ENCODE measurements at places on chromosomes 16 and 17.

DNA sequence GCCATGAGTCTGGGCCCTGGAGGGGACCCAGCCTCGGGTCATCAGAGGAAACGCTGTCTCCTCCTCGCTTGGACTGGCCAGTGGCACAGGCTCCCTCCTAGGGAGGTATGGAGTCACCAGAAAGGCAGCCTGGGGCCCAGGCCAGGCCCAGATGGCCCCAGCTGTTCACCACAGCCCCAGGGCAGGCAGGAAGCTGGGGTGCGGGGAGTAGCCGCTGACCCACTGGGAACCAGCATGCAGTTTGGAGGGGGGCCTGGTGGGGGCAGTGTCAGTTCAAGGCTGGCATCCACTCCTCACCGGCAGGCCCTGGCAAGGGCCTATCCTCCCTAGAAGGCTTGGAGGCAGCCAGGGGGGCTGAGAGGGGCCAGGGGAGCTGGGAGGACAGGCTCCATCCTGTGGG is 48.8 kb downstream of the SDK2 start:
- no peak for DNase-seq

DNA sequence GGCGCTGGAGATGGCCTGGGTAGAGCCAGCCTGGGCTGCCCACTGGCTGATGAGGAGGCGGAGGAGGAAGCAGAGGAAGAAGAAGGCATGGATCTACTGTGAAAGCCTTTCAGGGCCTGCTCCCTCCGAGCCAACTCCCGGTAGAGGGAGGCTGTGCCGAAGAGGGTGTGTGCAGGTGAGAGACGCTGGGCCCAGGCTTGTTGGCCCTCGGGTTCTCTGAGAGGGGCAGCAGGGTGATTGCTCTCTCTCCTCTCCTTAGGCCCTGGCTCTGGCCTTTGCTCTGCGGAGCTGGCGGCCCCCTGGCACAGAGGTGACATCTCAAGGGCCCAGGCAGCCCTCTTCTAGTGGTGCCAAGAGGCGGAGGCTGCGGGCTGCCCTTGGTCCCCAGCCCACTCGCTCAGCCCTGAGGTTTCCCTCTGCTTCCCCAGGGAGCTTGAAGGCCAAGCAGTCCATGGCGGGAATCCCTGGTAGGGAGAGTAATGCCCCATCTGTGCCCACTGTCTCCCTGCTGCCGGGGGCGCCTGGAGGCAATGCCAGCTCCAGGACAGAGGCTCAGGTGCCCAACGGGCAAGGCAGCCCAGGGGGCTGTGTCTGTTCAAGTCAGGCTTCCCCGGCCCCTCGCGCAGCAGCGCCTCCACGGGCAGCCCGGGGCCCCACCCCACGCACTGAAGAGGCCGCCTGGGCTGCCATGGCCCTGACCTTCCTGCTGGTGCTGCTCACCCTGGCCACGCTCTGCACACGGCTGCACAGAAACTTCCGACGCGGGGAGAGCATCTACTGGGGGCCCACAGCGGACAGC is 3.6 kb downstream of the TP53I13 start:
- DNase-seq: no peak

DNA sequence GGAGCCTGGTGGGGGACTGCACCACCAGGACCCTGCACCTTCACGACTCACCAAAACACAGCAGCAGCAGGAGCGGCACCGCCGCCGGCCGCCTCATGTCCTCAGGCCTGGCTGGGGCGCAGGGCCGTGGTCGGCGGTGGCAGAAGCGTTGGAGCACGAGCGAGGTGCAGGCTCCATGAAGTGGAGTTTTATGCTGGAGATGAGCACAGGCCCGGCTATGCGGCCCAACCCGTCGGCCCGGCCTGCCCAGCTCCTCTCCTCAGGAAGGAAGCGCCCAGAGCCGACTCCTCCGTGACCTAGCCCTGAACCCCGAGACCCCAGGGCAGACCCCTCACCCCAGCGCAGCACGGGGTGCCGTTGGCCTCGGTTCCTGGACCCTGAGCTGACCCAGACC is at the start of gene PRSS27:
Gene PRSS27 (minus strand): TSS at position 161 of the 394 bp plus-strand sequence. CDS start 64 bp downstream, at position 97.
- no peak for DNase-seq

GRCh38 chr17:40112718-40113109 is 9.1 kb upstream of the MSL1 start:
- DNase-seq: no peak

DNA sequence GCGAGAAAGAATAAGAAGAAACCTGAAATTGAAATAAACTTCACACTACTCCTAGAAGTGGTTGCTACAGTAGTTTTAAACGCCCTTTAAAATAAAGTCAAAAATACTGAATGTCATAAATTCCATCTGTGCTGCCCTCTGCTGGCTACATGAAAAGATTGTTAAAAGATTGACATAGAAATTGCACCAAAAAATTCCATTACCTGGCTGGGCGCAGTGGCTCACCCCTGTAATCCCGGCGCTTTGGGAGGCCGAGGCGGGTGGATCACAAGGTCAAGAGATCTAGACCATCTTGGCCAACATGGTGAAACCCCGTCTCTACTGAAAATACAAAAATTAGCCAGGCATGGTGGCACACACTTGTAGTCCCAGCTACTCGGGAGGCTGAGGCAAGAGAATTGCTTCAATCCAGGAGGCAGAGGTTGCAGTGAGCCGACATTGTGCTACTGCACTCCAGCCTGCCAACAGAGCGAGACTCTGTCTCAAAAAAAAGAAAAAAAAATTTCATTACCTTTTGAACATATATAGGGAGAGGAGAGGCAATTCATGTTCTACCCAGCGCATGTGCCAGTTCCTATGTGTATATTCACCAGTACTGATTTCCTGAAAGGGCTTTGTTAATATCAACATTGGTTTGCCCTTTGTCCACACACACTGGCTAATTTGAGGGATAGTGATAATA is 36.5 kb downstream of the CYTH1 start:
- DNase-seq: no peak

GRCh38 chr16:4501071-4501478 is 24.9 kb downstream of the HMOX2 start:
- DNase-seq: no peak

- DNase-seq: no peak
These were observed 209.0 kb downstream of the ZFHX3 start for GRCh38 chr16:72838951-72839350.

- DNase-seq: no peak
These were observed 555.5 kb downstream of the WWOX start for GRCh38 chr16:78654929-78655328.

- no peak for DNase-seq
These were observed 24.9 kb downstream of the HSD17B2 start for GRCh38 chr16:82059983-82060421.

GRCh38 chr17:70796757-70797156 is 627.4 kb downstream of the KCNJ2 start:
- no peak for DNase-seq

DNA sequence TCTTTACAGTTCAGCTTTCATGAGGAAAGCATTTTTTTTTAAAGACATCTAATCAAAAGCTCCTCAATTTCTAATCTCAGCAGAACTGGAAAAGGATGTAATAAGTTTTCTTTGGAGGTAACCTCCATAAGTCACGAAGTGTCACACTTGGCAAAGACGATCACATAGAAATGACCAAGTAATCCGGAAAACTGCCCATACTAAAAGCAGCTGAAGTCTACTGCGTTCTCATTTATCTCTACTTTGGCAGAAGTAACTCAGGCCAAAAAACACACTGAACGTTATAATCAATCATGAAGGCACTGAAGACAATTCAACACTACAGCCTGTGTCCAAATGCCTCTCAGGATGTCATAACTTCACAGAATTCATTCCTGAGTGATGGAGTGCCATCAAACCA is 39.8 kb downstream of the ERN1 start:
- DNase-seq: no peak

- DNase-seq: no peak
These were observed 1.2 kb upstream of the TCAP start for GRCh38 chr17:39663688-39664580.

DNA sequence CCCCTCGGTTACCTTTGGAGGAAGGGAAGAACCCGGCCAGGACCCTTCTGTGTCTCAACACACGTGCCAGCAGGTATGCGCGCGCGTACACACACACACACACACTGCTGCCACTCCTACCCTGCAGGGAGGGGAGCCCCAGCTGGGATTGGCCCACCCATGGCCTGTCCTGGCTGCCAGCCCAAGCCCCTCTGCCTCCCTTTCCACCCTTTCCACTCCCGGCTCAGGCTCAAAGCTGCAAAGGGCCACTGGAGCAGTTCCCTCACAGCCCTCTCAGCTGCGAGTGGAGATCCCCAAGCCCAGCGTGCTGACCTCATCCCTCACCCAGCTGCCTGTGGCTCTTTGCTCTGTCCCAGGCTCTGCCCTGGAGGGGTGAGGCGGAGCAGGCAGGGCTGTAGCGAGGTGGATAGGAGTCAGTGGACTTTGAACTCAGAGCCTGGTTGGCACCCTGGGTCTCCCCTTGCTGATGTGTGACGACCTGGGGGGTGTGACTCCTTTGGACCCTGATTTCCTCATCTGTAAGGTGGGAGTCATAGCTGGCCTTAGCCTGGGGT is 14.5 kb downstream of the KIF19 start:
- no peak for DNase-seq

GRCh38 chr16:48173889-48174288 is 18.1 kb upstream of the ABCC12 start:
- DNase-seq: no peak

DNA sequence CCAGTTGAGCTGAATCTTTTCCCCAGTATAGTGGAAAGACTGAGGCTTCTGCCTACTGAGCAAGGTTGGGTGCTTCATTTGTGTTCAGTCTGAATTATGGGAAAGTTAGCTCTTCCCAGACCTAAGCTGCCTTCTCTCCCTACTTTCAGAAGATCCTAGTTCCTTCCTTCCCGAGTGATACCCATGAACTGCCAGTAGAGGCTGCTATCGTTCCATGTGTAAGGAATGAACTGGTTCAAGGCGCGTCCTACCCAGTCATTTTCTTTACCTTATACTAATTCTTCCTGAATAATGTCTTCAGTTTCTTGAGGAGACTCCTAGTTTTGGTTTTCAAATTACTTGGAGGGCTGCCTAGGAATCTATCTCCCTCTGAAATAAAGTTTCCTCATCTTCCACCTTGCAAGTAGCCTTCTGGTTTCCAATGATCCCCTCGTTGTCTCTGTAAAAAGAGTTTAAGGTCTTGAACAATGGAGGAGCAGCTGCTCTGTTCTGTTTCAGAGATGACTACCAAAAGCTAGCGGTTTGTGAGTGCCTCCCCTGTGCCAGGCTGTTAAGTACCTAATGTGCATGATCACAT is 934 bp upstream of the AOC2 start:
- no peak for DNase-seq

DNA sequence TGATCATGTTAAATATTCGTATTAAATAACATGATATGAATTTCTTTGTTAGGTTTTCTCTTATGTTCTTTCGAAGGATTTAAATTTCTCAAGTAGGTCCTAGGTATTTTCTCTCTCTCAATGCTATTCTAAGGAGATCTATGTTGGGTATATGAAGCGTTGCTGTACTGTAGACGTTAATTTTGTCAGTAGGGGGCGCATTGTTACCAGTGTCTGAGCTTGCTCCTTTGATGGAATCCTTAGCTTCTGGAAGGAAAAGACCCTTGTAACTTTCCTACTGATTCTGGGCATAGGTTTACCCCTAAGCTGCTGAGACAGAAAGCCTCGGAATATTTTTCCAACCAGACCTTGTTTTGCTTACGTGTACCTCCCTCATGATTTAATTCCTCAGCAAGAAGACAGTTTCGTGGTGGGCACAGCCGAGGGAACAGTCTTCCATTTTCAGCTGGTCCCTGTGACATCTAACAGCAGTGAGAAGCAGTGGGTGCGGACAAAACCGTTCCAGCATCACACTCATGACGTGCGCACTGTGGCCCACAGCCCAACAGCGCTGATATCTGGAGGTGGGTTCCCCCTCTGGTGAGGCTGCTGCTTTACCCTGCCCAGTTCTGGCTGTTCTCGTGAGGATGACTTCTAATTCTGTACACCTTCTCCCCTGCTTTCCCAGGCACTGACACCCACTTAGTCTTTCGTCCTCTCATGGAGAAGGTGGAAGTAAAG is 17.9 kb downstream of the UTP4 start:
- peak; percentile 20 for DNase-seq

GRCh38 chr17:68385490-68386215 is 71.6 kb downstream of the WIPI1 start:
- DNase-seq: no peak

DNA sequence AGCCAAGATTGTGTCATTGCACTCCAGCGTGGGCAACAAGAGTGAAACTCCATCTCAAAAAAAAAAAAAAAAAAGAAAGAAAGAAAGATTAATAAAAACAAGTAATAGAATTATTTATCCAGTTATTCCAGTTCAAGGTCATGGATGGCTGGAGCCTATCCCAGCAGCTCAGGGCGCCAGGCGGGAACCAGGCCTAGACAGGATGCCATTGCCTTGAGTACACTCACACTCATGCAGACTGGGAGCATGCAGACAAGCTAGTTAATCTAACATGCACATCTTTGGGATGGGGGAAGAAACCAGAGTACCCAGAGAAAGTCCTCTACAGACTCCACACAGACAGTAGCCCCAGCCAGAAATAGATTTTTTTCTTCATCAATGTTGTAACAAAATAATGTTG is 17.9 kb downstream of the PDP2 start:
- no peak for DNase-seq

DNA sequence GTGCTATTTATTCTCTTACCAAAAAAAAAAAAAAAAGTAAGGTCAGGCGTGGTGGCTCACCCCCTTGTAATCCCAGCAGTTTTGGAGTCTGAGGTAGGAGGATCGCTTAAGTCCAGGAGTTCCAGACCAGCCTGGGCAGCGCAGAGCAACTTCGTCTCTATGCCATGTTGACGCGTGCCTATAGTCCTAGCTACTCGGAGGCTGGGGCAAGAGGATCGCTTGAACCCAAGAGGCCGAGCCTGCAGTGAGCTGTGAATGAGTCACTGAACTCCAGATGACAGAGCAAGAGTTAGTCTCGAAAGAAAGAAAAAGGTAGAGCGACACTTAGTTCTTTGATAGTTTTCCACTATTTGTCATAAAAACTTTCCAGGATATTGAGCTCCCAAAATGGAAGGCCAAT is 1.4 kb upstream of the TENT4B start:
- no peak for DNase-seq

DNA sequence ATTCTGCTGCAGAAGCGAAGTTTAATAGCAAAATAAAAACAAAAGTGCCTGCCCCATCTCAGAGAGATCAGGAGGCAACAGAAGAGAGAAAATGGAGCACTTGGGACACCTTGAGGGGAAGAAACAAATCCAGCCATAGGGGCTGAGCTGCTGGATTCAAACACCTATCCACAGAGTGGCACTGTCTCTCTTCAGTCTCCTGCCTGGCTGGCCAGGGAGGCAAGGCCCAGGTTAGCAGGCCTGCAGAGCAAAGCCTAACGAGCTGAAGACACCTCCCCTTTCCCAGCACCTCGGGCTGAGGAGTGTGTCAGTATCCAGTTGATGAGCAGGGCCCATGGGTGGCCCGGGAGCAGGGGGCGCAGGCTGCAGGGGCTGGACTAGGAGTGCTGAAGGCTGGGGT is 8.8 kb upstream of the KRT31 start:
- DNase-seq: no peak

DNA sequence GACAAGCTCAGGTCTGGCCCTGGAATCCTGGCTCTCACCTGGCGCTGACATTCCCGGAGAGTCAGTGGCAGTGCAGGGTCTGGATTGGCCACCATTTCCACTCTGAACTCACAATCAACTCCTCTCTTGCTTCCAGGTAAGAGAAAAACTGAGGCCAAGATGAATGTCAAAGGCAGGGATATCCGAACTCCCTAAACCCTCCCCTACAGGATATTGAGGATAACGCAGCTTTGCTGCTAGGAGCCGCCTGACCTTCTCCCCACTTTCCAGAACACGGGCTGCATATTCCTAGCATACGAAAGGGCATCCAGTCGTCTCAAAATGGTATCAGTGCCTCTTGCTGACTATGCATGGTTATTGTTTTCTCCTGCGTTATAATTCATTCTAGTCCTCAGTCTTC is 473.4 kb downstream of the SOX9 start:
- no peak for DNase-seq
